ENCODE measurements at places on chromosomes 2 and 18.
A peak's percentile ranks its signal among the peaks of the same experiment; 100 is the strongest.

DNA sequence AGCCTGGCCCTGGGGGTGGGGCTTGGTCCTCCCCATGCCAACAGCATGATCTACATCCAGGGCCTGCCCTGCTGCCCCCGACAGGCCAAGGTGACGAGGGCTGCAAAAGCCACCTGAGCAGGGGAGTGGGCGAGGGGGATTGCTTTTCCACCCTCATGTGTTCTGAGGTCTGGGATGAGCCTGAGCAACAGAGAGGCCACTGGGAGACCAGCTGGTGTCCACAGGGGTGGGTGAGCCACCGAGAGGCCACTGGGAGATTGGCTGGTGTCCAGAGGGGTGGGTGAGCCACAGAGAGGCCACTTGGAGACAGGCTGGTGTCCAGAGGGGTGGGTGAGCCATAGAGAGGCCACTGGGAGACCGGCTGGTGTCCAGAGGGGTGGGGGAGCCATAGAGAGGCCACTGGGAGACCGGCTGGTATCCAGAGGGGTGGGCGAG lies 147.4 kb upstream of the GPC1 start:
- ATAC-seq = no peak

- ATAC-seq = no peak
Observed at GRCh38 chr2:179764710-179765109, 96.7 kb downstream of the ZNF385B start.

DNA sequence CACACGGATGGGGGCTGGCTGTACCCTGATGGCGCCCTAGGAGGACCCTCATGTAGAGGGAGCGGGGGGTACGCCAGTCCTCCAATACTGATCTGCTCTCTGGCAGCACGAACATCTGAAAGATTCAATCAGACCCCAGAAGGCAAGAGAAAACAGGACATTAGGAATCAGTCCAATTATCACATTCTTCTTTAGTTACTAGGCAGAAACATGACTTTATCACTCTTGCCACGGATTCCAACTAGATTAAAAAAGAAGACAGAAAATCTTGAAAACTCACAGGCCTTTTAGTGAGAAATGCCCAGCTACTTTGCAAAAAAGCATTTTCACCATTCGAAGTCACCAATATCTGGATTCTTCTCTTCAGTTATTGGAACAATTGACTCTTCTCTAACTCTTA lies 68.4 kb downstream of the ID2 start:
- ATAC-seq = no peak

DNA sequence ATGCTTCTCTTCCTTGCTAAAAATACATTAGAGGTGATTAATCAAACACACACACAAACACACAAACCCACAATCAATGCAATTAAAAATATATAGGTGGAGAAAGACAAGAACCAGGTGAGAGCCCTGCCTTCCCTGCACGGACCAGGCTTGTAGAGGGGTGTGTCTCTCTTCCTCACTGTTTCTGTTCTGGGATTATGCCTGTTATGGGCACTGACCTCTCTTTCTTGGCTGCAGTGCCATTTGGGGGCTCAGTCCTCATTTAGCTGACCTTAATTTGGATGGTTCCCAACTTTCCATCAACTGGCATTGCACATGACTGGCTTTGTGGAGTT lies 89.8 kb downstream of the SH3RF3 start:
- ATAC-seq = no peak

- no peak for ATAC-seq
Observed at GRCh38 chr2:163604941-163605555, 130.8 kb downstream of the FIGN start.

GRCh38 chr2:120318626-120319025 lies 27.3 kb upstream of the INHBB start:
- peak; percentile 18 for ATAC-seq

- ATAC-seq = no peak
Observed at GRCh38 chr2:136154384-136154783, 36.4 kb upstream of the CXCR4 start.

GRCh38 chr2:149903626-149904025 lies 316.1 kb upstream of the MMADHC start:
- no peak for ATAC-seq

- ATAC-seq = no peak
Observed at GRCh38 chr2:54834721-54835120, 111.3 kb downstream of the EML6 start.

- no peak for ATAC-seq
Observed at GRCh38 chr2:237301595-237301994, 112.4 kb downstream of the COL6A3 start.

- ATAC-seq = no peak
Observed at GRCh38 chr2:11071211-11071610, 84.1 kb upstream of the SLC66A3 start.

- peak; percentile 90 for ATAC-seq
Observed at GRCh38 chr2:108594132-108594981, 60.1 kb downstream of the LIMS1 start.

DNA sequence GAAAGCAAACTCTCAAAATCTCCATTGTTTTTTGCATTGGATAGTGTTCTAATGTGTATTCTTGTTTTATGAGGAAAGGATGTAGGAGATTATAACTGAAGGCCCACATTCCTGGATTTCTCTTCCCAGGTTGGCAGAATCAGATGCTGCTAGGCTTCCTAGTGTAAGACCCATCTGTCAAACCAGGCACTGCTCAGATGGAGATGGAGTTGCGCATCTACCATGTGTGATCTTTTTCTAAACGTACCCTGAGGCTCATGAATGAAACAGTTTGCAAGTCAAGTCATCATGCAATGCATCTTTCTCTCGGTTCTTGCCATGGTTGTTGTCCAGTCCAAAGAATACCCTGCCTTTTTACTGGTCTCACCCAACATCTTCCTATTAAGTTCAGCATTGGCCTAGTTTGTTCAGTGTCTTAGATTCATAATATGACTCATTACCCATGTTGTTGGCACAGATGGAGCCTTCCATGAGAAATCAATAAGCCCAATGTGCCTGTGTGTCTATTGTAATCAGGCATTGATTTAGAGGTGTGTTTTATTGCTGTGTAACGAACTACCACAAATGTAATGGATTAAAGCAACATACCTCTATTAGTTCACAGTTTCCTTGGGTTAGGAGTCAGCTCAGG lies 127.4 kb downstream of the NYAP2 start:
- ATAC-seq = no peak

- peak; percentile 48 for ATAC-seq
Observed at GRCh38 chr2:42795841-42796301, 3.5 kb upstream of the HAAO start.

DNA sequence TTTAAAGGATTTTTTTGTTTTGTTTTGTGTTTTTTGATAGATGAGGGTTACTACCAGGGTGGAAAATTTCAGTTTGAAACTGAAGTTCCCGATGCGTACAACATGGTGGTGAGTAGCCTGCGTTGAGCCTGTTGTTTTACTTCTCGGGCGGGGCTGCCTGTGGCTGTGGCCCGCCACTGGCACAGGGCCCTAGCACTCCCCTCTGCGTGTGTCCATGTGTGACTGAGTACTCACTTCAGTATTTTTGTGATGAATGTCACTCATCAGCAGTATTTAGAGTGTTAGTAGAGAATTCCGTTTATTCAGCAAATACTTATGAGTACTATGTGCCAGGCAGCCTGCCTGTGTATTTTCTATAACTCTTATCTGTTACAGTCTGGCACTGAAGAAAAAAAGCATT lies 44.3 kb upstream of the SCLY start:
- peak; percentile 78 for ATAC-seq

GRCh38 chr2:10790228-10790973 lies 22.2 kb downstream of the PDIA6 start:
- peak; percentile 58 for ATAC-seq

GRCh38 chr2:110638004-110638403 lies 39.9 kb downstream of the BUB1 start:
- ATAC-seq = no peak

DNA sequence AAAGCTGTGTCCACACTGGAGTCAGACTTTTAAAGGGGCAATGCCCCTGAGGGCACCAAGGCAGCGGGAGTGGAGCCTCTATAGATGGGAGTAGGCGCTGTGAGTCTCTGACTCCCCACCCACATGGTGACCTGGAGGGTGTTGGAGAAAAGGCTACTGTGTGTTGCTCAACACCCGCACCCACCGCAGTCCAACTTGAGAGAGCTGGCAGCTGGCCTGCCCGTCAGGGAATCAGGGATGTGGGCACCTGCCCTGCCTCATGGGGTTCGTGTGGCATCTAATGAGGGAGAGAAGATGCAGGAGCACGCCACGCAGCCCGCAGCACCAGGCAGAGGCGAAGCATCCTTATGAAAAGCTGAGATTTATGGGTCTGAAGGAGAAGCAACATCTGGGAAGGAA lies 84.2 kb downstream of the KLHL29 start:
- no peak for ATAC-seq

- ATAC-seq = no peak
Observed at GRCh38 chr18:48832938-48833700, 117.6 kb downstream of the SMAD7 start.
